ENCODE measurements at places on chromosomes 1 and 21. TPM values are rescaled to one million over a fixed set of nuclear protein-coding genes. Genes with fewer than 3 reads are reported as not detected.

GRCh38 chr1:155075535-155075934 is 3.1 kb upstream of the EFNA3 start:
- DNase-seq: no peak

- DNase-seq: no peak
These were observed 511.0 kb upstream of the CAMK1G start for GRCh38 chr1:209072481-209072880.

GRCh38 chr1:192550922-192551534 is 24.5 kb upstream of the RGS1 start:
- DNase-seq: peak; percentile 78

FABP3 gene
- 0.20 TPM for total RNA-seq

DNA sequence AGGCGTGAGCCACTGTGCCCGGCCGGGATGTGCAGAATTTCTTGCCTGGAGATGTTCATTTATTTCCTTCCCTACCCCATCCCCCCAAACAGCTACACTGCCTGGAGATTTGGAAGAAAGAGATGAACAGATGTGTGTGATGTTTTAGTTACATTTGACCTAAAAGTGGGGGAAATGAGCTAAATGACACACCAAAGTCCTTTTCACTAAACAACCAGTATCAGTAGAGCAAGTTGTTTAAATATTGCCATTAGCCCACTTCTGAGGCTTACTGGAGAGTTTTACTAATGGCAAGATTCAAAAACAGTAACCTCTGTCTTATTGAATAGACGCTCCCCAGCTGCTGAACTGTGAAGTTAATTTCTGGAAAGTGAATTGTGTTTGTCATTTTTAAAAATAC is 100.1 kb downstream of the RUNX1 start:
- no peak for DNase-seq

KCNK1 gene
- under 0.01 TPM for total RNA-seq

- no peak for DNase-seq
These were observed 112.5 kb downstream of the RERE start for GRCh38 chr1:8704866-8705506.

GRCh38 chr1:238681021-238681420 is 705.3 kb upstream of the CHRM3 start:
- DNase-seq: no peak

- DNase-seq: no peak
These were observed at the start of gene RYR2 for GRCh38 chr1:237041795-237042525. Gene RYR2, plus strand, starts transcription at chr1:237042184. Its CDS starts 338 bp downstream, at chr1:237042522.

GRCh38 chr1:224493269-224493668 is 58.7 kb upstream of the WDR26 start:
- DNase-seq: no peak

DNA sequence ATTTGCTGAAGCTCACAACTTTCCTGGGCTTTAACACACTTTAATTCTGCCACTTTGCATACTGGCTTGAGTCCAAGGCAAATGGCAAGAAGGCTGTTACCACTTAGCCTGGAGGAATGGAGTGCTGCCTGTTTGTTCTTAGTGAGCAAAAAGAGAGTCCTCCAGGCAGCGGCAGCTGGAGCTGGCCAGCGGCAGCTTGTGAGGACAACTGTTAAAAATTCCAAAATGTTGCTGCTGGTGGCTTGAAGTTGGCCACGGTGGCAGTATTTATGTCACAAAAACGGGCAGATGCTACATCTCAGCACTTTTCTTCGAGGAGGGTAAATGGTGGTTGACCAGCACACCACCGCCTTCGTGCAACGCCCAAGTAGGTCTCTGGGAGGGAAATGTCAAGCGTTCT is 27.3 kb downstream of the STPG1 start:
- DNase-seq: no peak

IGSF21 gene
- not detected for total RNA-seq

DNA sequence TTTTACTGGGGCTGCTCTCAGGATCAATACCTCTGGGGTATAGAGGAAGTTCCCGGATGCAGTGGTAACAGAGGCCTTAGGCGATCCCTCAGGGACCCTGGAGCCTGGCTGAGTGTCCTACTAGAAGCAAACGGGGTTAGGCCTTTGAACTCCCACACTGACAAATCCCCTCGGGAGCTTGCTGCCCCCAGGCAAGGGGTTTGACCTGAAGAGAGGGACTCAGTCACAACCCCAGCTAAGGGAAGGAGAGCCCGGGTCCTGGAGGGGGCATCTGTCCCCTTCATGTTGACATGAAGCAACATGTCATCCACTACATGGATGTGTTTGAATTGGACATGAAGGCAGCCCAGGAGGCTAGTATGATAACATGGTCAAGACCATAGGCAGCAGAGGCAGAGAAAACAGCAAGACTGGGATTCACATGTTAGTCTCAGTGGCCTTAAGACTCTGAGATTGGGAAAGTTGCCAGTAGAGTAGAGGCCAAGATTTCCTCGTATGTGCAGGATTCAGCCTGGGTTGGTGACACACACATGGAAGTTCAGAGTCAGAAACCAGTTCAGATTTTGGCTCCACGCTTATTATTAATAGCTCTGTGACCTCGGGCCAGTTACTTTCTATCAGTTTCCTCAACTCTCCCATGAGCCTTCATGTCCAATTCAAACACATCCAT is 101.5 kb downstream of the KCNN3 start:
- DNase-seq: peak; percentile 24

DNA sequence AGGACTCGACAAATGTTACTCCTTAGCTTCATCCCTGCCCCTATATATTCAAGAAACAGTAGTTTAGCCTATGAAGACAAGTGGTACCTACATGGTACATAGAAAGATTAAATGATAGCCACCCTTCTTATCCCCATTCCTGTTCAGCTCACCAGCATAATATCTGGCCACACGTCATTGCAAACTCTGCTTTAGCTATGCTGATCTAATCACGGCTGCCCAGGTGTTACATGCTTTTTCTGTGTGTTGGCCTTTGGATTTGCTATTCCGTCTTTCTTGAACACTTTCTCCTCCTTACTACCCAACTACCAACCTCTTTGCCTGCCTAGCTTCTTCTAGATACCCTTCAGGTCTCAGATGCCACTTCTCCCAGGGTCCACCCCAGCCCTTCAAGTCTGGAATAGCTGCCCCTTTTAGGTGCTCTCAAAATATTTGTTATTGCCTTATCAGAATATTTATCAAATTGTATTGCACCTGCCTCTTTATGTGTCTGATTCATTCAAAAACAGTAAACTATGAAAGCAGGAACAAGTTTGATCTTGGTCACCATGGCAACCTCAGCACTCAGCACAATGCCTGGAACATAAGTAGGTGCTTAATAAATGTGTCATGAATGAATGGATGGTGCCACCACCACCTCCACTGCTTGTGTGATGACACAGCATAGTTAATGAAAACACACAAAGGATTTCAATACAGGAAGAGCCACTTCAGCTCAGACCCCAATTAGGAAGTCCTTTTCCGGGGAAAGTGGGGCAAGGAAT is 11.4 kb upstream of the DNASE2B start:
- peak; percentile 46 for DNase-seq

SLC1A7 gene
- not detected for total RNA-seq

ANKRD34A gene
- under 0.01 TPM for total RNA-seq

DNA sequence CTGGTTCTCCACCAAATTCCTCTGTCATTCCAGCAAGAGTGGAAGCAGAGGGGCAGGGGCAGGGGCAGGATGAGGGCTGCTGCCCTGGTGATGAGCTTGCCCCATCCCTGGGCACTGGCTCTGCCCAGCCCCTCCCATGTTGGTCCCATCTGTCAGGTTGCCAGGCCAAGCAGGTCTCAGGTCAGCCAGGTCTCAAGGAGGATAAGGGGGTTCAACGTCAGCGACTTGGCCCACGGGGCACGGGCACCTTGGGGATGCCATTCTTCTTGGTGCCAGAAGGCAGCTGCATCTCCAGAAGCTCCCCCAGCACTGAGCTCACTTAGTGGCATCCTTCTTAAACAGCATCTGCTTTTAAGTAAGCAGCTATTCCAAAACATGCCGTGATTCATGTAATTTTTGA is 133.1 kb downstream of the AJAP1 start:
- no peak for DNase-seq

DNA sequence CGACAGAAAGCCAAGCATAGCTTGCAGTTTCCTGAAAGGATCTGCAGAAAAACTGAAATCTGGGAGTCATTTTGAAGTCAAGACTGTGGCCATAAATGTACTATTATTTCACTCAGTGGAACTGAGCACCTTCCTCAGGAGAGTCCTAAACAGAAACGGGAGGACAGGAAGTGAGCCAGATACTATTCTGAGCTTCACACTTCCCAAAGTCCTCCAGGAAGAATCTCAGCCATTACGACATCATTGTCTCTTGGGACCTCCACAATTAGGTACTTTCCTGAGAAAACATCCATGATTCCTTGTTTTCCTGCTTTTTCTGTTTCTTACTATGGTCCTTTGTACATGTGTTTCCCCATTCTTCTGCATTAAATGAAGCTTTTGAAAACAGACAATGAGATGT is 299.2 kb upstream of the USP25 start:
- no peak for DNase-seq

SH2D2A gene
- total RNA-seq: under 0.01 TPM

GRCh38 chr21:26055010-26055409 is 115.6 kb downstream of the APP start:
- DNase-seq: no peak

- no peak for DNase-seq
These were observed 35.0 kb downstream of the ZNF496 start for GRCh38 chr1:247296599-247297180.

GRCh38 chr1:63753591-63753990 is 20.2 kb upstream of the ROR1 start:
- no peak for DNase-seq

ZNF683 gene
- total RNA-seq: not detected

DNA sequence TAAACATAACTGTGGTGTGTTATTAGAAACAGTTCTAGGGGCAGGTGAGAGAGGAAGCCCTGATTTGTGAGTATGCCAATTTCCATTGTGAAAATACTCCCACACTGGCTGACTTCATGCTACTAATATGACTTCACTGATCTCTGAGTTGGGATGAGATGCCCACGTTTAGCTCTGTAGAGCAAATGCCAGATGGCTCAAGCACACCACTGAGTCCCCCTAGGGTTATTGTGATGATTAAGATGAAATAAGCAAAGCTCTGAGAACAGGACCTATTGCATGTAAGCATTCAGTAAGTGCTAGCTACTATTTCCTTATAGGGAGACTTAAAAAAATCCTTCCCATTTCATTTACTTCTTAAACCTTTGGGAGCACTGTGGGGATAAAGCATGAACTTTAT is 117.6 kb downstream of the CENPF start:
- no peak for DNase-seq

DNA sequence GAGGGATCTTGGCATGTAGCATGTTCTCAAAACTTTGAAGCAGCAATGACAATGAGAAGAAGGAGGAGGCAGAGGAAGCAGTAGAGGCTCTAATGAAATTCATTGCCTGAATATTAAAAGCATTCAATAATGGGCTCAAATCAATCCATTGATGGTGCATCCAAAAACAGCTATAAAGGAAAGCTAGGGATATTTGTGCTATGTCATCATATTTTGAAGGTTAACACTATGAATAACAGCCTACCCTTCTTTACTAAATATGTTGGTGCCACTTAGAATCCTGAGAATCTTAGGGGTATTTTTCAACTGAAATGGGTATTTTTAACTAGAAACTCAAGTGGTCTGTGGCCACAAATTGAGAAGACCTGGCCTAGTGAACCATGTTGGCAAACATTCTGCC is 153.7 kb downstream of the SETD4 start:
- no peak for DNase-seq

DNA sequence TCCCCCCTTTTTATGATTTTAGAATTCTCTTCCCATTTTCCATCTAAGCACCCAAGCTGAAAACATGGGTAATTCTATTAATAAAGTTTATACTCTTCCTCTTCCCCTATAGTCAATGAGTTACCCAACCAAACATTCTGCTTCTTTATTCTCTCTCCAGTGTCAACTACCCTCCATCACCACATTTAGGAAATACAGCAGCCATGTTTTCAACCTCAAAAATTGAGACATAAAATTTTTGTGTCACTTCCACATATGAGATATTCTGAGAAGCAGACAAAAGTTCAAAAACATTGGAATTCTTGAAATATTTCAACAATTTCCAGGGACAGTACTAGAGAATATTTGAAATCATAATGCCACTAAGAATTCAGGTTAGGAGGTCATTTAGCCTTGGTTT is 64.8 kb upstream of the ATP1A1 start:
- DNase-seq: no peak

- DNase-seq: no peak
These were observed 289.1 kb upstream of the PKN2 start for GRCh38 chr1:88394958-88395357.

- peak; percentile 86 for DNase-seq
These were observed at the start of gene GLIS1 for GRCh38 chr1:53739109-53739681. Gene GLIS1, minus strand, starts transcription at chr1:53739164. Its CDS starts 1,100 bp downstream, at chr1:53738064.

DNA sequence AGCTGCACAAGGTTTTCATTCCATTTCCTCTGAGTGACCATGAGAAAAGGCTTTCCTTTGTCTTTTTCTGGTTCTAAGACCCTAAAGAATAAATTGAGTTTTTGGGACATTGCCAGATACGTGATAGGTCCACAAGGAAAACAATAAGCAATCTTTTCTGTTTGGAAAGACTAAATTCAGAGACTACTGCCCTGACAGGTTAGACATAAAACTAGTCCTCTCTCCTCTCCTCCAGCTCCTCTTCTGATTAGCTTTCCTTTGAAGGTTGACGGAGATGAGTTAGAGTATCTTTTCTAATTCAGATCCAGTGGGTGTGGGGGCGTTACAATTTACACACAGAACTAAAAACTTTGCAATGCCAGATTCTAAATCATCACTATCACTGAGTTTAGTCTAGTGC is 57.8 kb upstream of the C1orf53 start:
- no peak for DNase-seq

CFHR5 gene
- total RNA-seq: not detected

GRCh38 chr1:37439349-37439995 is 34.9 kb upstream of the ZC3H12A start:
- no peak for DNase-seq

- DNase-seq: no peak
These were observed 18.8 kb upstream of the SUCO start for GRCh38 chr1:172514108-172514507.

DNA sequence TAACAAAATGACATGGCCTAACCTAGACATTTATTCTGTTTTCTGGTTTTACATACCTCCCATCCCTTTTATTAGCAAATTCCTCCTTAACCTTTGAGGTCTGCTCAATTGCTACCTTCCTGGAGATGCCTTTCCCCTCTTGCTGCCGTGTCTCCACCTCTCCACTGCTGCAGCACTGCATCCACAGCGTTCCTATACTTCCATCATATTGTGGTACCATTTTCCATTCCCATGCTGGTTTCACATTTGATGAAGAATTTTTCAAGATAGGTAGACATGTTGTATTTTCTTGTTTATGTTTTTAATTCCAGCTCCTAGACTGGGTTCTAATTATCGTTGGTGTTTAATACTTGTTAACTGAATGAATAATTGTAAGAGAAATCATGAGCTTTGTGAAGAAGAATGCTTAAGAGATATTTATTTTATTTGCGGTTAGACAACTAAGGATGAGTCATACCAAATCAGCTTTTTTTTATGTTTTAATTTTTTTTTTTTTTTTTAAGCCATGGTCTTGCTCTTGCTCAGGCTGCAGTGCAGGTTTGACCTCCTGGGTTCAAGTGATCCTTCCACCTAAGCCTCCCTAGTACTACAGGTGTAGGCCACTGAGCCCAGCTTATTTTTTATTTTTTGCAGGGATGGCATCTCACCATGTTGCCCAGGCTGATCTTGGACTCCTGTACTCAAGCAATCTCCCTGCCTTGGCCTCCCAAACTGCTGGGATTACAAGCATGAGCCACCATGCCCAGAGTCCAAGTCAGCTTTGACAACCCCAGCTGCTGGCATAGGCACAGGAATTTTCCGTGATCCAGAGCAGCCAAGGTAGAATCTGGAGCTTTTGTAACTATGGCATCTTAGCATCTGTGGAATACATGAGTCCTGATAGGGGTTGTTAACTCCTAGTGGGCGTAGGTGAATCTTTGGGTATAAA is 44.0 kb downstream of the ATP6V1G3 start:
- peak; percentile 31 for DNase-seq

RBM11 gene
- total RNA-seq: not detected
